Stimulated activated naive CD8-positive, alpha-beta T cell treated with anti-CD3 and anti-CD28 coated beads, Interleukin-15, Interleukin-2, amounts not matched to agents 100 U/mL and 50 U/mL, for 24 hours (primary cell): ENCODE measurements at places on chromosomes 7 and 10.
A peak's percentile ranks its signal among the peaks of the same experiment; 100 is the strongest.

DNA sequence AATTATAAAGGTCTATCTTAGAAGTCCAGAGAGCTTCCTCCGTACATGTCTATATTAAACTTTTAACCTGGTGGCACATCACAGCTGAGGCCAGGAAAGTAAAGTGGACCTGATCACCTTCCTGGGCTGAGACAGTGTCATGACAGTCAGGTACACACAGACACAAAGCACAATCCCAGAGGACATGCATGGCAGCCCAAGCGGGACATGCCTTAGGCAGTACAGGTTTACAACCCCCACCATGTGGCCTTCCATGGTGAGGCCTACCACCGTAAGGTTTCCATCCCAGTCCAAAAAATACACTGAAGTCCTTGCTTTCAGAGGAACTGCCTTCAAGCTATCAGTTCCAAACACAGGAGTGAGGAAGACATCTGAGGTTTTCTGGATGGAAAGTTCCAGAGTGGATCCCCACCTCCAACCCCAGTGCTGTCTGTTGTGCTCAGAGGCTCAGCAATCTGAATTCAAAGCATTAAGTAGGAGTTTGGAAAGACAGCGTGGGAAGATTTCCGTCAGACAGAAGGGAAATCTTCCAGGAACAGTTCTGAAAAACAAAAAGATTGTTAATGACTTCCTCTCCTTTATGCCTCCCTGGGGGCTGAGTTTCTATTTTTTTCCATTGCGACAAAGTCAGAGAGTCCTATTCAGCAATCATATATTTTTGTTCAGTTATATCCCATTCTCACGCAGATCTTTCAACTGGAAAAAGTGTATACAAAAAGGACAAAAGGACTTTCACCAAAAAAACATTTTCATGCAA lies 20.1 kb downstream of the IFIT3 start:
- no peak for DNase-seq

DNA sequence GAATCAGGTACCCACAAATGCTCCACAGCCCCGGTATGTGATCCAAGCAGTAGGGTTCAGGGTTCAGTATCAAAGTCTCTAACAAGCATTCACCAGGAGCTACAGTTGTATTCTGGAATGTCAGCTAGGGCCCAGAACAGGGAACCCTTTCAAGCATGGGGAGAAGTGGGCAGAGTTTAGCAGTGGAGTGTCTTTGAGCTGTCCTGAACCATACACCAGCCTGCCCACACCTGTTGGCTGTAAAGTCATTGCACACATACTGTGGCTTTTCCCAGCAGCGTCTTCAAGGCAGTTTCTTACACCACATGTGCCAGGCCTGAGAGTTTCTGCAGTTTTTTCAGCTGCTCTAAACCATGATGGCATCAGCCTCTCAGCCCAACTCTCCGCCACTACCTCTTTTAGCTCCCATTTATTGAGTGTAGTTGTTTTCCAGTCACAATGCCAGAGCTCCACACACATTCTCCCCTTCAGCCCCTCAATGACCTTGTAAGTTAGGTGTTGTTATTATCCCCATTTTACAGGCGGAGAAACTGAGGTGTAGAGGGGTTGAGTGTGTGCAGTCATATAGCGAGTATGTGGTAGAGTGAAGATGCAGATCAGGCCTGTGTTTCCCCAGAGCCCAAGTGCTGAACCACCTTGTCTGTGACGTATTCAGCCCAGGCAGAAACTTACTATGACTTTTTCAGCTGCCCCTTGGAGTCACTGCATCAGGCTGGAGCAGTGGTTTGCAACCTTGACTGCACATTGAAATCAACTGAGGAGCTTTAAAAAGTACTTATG lies 83.1 kb downstream of the CHN2 start:
- DNase-seq = peak; percentile 13

DNA sequence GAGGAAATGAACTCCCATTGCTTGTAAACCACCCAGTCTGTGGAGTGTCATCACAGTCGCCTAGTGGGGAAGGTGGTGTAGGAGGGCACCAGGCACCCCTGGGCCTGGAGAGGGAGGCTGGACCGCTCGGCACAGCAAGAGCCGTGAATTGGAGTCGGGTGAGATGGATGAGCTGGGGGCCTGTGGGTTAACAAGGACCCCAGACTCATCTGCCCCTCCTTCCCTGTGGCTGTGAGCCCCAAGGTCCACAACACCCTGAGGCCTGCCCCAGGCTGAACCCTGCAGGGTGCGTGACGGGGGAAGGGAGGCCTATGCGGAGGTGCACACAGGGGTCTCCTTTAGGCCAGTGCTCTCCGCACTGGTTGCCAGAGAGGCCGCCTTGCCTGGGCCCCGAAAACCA lies 581.4 kb upstream of the FOXK1 start:
- DNase-seq = no peak

- DNase-seq = no peak
Measured at GRCh38 chr10:131649617-131650016, 251.2 kb upstream of the PPP2R2D start.

DNA sequence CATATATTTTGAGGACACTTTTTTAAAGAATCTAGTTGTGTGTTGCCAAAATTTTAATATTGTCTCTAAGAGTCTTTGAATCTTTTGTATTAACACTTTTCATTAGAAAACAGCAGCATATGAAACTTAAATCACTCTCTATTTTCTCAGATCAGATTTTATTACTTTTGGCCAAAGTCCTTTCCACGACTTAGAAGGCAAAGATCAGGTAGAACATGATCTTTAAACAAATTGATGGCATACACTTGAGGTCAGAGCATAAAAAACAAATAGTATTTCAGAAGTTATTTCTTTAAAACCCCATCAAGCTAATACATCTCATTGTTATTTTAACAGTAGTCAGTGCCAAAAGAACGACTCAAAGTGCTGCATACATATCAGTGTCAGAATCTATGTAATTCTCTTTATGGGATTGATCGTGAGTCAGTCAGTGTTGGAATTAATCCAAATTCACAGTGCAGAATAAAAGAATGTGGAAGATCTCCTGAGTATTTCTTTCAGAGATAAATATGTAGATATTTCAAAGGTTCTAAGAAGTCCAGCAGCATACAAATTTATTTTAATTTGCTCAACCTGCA lies 9.6 kb upstream of the AGMO start:
- DNase-seq = no peak

DNA sequence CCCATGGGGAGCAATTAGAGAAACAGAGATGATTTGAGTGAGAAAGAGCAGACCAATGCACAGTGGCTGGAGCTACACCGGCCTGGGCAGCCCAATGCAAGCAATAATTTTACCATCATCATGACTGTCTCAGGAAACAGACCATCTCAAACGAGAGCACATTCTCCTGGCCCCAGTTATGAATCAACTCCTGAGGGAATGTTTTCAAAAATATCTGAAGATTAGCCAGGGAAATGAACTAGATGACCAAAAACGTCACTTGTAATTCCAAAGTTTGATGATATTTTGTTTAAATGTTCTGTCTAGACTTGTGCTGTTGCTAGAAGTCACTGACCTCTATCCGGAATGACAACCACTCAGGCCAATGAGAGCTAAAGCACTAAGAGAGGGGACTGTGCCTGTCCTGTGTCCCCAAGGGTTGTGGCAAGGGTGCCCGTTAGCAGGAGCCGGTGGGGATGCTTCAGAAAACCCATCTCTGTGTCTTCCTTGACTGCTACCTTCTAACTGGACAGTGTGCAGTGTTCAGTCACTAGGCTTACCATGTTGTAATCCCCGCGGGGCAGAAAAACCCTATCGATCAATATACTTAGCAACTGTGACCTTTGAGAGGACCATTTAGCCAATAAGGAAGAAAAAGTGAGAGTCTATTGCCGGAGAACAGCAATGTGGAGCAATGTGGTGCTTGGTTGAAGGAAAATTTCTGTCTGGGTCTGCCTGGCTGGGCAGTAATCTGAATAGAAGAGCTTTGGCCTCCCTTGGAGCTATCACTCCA lies 202.4 kb downstream of the ADAM12 start:
- DNase-seq = no peak

GRCh38 chr10:95496951-95497350 lies 64.2 kb downstream of the SORBS1 start:
- no peak for DNase-seq

- DNase-seq = no peak
Measured at GRCh38 chr7:131026297-131027000, 292.4 kb upstream of the KLF14 start.

- DNase-seq = no peak
Measured at GRCh38 chr10:123142701-123143161, 5.2 kb upstream of the HMX2 start.

- no peak for DNase-seq
Measured at GRCh38 chr10:132848951-132849545, 63.1 kb upstream of the NKX6-2 start.

DNA sequence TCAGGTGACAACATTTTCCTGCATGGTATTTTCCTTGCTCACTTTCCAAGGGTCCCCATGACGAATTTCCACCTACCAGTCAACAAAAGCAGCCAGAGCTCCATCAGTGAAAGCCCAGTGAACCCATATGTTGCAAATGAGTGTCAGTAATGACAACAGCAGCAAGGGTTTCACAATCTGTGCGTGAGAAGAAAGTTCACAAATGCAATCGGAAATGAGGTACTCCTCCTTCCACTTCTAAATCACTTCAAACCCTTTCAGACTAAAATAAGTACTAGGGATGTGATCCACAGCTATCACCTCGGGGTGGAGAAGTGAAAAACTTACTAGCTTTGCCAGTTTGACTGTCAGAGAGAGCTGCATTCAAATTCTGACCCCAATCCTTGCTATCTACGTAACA lies 55.6 kb upstream of the BET1 start:
- no peak for DNase-seq

DNA sequence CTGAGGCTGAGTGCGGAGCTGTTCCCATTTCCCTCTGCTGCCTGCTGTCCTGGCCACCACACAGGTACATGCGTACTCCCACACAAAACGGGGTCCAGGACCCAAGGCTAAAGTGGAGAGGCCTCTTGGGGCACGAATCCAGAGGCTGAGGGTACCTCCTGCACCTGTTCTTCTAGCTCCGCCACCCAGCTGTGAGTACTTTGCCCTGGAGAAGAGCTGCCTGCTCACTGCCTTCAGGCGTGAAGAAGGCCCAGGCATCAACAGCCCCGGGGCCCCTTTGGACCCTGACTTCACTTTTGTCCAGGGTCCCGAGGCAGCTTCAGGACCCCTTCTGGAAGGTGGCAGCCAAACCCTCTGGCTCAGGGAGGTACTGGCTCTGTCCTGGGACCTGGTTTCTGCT lies 88.6 kb downstream of the HIF1AN start:
- DNase-seq = no peak

- no peak for DNase-seq
Measured at GRCh38 chr7:140557809-140558518, 78.7 kb upstream of the MKRN1 start.

GRCh38 chr7:77837275-77837674 lies 38.7 kb downstream of the PHTF2 start:
- no peak for DNase-seq
